Suppressor macrophage treated with lipopolysaccharide for 4 hours (primary cell): ENCODE measurements at places on chromosomes 16 and 17.

DNA sequence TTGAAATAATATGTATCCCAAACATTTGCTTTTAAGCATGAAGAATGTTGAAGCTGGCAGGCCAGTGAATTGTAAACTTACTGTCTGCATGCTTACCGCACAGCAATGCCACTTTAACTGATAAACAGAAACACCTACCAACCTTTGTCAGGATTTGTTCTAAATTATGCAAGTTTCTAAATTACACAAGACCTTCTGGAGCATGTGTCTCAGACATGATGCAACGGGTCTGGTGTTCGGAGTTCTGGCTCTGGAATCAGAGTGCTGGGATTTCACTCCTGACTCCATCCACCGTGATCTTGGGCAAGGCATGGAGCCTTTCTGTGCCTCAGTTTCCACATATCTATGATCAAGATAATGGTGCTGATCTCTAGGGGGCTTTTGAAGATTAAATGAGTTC, 111.2 kb downstream of the CCT6B start:
- DNase-seq, result peak; percentile 6

GRCh38 chr16:15459791-15460190, 25.4 kb downstream of the BMERB1 start:
- no peak for DNase-seq

DNA sequence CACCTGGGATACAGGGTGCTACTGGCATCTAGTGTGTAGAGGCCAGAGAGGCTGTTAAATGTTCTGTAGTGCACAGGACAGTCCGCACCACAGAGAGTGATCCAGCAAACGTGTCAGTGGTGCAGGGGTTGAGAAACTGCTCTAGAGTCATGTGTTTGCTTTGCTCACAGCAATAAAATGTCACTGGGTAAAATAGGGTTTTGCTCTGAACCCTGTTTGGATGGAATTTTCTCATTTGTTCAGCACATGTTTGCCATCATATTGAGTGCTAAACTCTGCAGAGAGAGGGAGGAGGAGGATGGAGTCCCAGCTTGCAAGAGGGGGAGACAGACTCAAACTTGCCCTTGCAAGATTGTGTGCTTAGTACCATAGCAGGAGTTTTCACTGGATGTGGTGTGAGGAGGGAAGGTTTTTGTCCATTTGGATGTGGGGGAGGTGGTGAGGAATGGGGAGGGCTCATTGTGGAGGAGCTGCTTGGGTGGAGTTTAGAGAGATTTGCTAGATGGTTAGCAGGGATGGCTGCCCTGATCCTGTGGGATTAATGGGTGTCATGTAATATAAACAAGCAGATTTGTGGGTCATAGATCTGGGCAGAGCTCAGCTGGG, 11.8 kb downstream of the PLCG2 start:
- DNase-seq, result no peak

DNA sequence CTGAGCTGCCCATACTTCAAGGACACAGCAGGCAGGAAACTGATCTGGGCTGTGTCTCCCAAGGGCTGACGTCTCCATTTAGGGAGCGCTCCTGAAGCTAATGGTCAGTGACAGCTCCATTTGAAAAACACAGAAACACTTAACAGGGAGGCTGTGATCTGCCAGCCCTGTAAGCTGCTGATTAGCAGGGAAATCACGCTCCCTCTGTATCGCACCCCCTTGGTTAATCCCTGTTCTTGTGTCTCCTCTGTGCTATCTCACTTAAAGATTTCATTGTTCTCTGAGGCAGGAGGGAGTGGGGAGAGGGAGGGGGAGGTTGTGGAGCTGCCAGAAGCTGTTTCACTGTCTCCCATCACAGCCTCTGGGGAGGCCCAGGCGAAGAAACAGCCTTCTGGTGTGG, 47.4 kb upstream of the CACNG3 start:
- no peak for DNase-seq

GRCh38 chr17:11899537-11899942, 97.7 kb downstream of the ZNF18 start:
- DNase-seq, result no peak
